NCI-H2107 (cell line): ENCODE measurements at places on chromosomes 1 and 21.

DNA sequence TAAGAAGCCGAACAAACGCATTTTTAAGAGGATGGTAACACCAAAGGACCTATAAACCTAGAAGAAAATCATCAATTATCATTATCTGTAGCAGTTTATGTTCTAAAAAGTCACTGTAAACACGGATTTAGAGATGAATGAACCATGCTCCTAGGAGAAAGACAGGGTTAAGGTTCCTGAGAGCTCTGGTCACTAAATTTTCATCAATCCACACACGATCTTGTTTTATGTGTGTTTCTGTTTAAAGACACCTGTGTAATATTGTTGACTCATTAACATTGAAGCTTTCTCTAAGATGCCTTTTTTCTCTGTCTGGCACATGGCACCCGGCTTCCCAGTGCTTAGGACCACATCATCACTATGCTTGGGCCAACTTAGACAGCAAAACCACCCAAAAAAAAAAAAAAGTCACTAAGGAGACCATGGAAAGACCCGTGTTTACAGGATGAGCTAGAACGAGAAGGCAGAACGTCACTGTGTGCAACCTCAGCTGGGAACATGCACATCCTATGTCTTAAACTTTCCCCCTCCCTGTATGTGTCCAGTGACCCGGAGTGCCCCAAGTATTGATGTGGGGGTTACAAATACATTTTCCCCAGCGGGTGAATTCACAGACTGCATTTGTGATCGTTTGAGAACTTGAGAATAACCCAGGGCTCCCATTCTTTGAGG lies 55.8 kb upstream of the PDE9A start:
- no peak for DNase-seq

- no peak for DNase-seq
Observed at GRCh38 chr1:63973005-63973419, 199.2 kb downstream of the ROR1 start.

DNA sequence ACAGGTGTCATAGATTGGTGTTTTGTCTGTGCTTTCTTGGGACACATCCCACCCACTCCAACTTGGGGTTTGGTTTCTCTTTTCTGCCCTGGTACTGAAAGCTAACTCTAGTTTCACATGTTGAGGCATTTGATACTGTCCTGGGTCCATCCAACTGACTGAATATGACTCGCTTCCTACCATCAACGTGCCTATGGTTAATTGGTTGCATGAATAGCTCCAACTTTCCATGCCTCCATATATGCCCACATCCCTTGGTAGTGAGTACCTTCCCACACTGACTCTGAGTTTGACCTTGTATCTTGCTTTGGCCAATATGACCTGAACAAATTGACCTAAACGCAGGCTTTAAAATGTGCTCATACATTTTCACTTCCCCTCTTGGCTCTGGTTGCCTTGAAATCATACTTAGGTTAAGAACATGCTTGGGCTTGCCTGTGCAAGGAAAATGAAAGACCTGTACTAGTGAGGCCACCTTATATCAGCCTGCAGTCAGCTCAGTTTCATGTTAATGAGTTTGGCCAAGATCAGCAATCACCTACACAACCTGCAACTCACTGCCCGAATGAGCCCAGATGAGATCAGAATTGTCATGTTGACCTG lies 81.0 kb upstream of the KCNK2 start:
- DNase-seq, result no peak

- no peak for DNase-seq
Observed at GRCh38 chr1:200771625-200772555, 33.2 kb downstream of the CAMSAP2 start.
